Naive thymus-derived CD8-positive, alpha-beta T cell (primary cell): ENCODE measurements at places on chromosomes 13 and 19.

GRCh38 chr13:25286969-25287961 is at the start of gene MTMR6:
Gene MTMR6 (minus strand): TSS chr13:25287488. CDS start chr13:25287247, 241 bp downstream.
- peak; percentile 90 for DNase-seq

GRCh38 chr13:42354241-42355091 is 82.5 kb downstream of the AKAP11 start:
- DNase-seq: no peak

DNA sequence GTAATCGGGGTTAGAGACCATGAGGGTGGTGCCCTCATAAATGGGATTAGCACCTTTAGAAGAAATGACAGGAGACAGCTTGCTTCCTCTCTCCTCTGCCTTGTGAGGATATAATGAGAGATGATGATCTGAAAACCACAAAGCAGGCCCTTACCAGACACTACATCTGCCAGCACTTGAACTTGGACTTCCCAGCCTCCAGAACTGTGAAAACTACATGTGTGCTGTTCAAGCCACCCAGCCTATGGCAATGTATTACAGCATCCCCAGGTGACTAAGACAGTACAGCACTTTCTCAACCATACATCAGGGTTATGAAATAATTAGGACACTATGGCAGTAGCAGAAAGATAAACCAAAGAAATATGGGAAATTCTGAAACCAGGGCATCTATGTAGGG is 7.4 kb downstream of the ZNF564 start:
- no peak for DNase-seq

DNA sequence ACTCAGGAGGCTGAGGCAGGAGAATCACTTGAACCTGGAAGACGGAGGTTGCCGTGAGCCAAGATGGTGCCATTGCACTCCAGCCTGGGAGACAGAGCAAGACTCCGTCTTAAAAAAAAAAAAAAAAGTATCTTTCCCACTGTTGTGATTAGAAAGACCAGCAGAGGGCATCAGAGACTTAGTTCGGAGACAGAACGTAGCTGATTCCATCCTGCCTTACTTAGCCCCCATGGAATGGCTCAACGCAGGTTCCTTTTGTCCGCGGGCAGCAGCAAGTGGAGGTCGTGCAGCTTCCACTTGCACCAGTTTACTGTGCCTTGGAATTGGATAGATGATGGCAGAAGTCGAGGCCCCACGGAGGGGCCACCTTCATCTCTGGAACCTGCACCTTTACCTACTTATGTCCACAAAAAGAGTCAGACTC is 8.1 kb downstream of the TIMM29 start:
- DNase-seq: peak; percentile 39

- no peak for DNase-seq
Observed at GRCh38 chr13:80574113-80574850, 233.4 kb upstream of the SPRY2 start.

DNA sequence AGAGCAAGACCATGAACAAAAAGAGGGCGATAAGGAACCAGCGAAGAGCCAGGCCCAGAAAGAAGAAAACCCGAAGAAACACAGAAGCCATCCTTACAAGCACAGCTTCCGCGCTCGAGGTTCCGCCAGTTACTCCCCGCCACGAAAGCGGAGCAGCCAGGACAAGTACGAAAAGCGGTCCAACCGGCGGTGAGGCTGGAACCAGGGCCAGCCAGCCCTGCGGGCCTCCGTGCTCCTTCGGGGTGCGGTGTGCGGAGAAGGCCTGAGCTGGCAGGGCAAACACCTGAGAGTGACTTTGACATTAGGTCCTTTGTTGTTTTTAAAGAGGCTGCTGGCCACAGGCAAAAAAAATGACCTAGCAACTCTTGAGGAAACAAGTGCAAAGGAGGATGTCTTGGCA is 44.1 kb downstream of the POLR1D start:
- no peak for DNase-seq

- DNase-seq: peak; percentile 91
Observed at GRCh38 chr19:17932485-17933338, at the start of gene CCDC124. Gene CCDC124 (plus strand): TSS chr19:17933015. CDS start chr19:17936421, 3,406 bp downstream.

GRCh38 chr13:99962242-99962641 is 9.3 kb downstream of the ZIC5 start:
- no peak for DNase-seq
